Activated CD8-positive, alpha-beta memory T cell treated with anti-CD3 and anti-CD28 coated beads, Interleukin-2, amount 10 ng/mL, durations not matched to agents 7 days and 5 days (primary cell): ENCODE measurements at places on chromosomes 16 and 17. TPM values are rescaled to one million over a fixed set of nuclear protein-coding genes. Genes with fewer than 3 reads are reported as not detected.
A peak's percentile ranks its signal among the peaks of the same experiment; 100 is the strongest.

DNA sequence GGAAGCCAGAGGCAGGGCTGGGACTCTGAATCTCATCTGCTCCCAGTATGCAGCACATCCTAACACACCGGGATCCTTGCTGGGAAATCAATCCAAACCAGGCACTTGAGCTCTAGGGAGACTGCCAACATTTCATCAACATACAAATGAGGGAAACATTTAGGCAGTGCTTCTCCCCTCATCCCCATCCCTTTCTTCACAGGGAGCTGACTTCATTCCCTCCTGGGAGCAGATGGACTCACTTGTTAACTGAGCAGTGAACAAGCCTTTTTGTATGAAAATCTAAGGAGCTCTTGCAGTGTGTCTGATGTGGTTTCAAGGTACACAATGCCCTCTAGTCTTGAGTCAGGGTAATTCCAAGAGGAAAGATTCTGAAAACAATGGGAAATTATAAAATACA, 96.3 kb downstream of the TMEM114 start:
- no peak overlapping the region for H3K4me3 ChIP-seq
- H3K27me3 ChIP-seq = no peaks in the 10 kb centered on the region
- H3K27ac ChIP-seq = no peak overlapping the region
- DNase-seq = no peak
- no peaks in the 10 kb centered on the region for H3K36me3 ChIP-seq
- H3K4me1 ChIP-seq = no peaks in the 10 kb centered on the region

- H3K27me3 ChIP-seq = no peaks in the 10 kb centered on the region
- H3K27ac ChIP-seq = no peak overlapping the region
- H3K4me1 ChIP-seq = peaks cover 11% of the 10 kb centered on the region
- DNase-seq = no peak
Measured at GRCh38 chr16:79367822-79368221, 232.7 kb downstream of the MAF start.

- no peaks in the 10 kb centered on the region for H3K4me1 ChIP-seq
- H3K27ac ChIP-seq = no peak overlapping the region
- H3K36me3 ChIP-seq = no peaks in the 10 kb centered on the region
- H3K27me3 ChIP-seq = no peaks in the 10 kb centered on the region
- H3K4me3 ChIP-seq = no peak overlapping the region
Measured at GRCh38 chr16:55437625-55438024, 41.4 kb upstream of the MMP2 start.

PRKCA gene
- 63.1 TPM for total RNA-seq

PRMT7 gene
- 60.9 TPM for total RNA-seq

DNA sequence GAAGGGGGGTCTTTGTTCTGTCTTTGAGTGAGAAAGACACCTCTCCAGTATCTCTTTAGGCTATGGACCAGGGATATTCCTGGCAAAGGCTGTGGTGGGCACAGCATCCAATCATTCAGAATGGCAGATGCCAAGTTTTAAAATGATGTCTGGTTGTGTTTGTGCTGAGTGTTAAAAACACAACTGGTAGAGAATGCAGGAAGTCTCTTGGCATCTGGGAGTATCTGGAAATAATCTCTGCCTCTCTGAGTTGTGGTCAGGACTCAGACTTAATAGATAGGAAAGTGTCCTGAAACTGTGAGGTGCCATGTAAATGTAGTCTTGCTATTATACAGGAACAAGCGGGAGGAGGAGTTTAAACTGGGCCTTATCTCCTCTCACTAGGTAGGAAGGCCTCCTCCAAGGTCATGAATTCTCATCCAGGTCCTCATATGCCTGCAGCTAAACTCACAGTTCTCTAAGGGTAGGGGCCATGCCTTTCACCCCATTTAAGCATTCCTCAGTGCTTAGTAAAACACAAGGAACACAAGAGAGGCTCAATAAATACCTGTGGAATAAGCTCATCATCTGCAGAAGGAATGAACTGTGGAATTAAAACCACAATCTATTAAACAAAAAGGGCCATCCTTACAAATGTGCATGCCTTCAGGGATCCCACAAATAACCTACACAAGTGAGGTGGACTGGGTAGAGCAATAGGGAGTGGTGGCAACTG, 317.6 kb downstream of the CBLN1 start:
- no peaks in the 10 kb centered on the region for H3K36me3 ChIP-seq
- no peak overlapping the region for H3K4me3 ChIP-seq
- no peaks in the 10 kb centered on the region for H3K4me1 ChIP-seq
- no peak overlapping the region for H3K27ac ChIP-seq
- DNase-seq = no peak

DNA sequence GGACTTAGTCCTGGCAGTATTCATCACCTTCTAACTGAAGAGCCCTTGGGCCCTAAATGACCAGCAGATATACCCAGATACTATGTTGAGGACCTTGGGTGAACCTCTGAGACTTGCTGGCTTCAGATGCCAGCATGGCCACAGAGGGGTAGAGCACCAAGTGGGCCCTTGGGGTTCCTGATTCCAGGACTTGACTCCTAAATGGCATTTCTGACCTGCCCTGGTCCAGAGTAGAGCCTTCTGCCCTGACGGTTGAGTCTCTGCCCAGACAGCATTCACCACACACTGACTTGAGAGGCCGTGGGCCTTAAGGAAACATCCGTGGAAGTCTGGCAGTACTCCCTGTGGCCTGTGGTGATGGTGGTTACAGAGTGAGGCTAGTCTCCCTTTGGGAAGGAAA, 2.8 kb upstream of the APPBP2 start:
- peaks cover 8% of the 10 kb centered on the region for H3K36me3 ChIP-seq
- H3K4me1 ChIP-seq = peaks cover 25% of the 10 kb centered on the region
- H3K4me3 ChIP-seq = no peak overlapping the region
- no peak for DNase-seq
- peaks cover 6% of the 10 kb centered on the region for H3K27me3 ChIP-seq
- no peak overlapping the region for H3K27ac ChIP-seq

DNA sequence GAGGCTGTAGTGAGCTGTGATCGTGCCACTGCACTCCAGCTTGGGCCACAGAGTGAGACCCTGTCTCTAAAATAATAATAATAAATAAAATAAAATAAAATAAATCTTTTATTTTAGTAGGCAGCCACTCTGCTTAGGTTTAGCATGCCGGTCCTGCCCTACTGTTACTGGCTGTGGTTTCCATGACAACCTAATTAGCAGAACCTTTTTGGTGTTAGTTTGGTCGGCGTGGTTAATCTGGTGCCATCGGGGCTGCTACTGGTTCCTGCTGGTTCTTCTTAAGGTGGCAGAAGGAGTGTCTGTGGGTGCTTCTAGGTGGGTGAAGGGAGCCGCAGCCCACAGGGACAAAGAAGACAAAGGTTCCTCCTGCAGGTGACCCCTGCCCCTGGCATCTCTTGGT, 37.8 kb upstream of the CBX4 start:
- H3K27ac ChIP-seq = no peak overlapping the region
- H3K27me3 ChIP-seq = peaks cover 38% of the 10 kb centered on the region
- no peak for DNase-seq
- H3K4me1 ChIP-seq = peaks cover 4% of the 10 kb centered on the region

MYH2 gene
- total RNA-seq = not detected

DNA sequence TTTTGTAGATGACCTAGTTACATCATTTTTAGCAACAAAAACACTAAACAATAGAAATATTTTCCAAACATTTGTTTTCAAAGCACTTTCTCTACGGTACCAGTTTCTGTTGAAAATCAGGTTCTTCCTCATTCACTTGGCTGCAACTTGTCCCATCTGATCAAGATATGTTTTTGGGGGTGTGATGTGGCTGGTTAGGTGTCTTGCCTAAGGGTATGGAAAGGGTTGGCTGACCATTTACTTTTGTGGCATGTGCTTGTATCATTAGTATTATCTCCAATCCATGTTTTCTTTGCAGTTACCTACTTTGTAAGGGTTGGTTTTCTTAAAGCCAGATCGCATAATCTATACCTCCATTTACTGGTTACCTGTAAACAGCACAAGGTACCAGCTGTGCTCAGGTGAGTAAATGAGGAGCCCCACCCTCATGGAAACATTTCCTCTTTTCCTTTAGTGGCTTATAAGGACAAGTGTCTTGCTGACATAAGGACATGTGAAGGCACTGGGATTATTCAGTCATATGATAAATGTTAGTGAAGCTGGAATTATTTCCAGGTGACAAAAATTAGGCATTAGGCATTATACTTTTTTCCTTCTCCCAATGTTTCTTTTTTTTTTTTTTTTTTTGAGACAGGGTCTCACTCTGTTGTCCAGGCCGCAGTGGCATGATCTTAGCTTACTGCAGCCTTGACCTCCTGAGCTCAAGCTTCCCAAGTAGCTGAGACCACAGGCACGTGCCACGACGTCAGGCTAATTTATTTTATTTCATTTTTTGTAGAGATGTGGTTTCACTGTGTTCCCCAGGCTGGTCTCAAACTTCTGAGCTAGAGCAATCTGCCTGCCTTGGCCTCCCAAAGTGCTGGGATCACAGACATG, 162.0 kb downstream of the CCDC182 start:
- H3K4me3 ChIP-seq = no peak overlapping the region
- H3K27me3 ChIP-seq = no peaks in the 10 kb centered on the region
- DNase-seq = no peak

- H3K4me1 ChIP-seq = no peaks in the 10 kb centered on the region
- no peaks in the 10 kb centered on the region for H3K36me3 ChIP-seq
- no peak overlapping the region for H3K27ac ChIP-seq
- H3K27me3 ChIP-seq = no peaks in the 10 kb centered on the region
- DNase-seq = no peak
- H3K4me3 ChIP-seq = no peak overlapping the region
Measured at GRCh38 chr17:18974407-18975149, 22.6 kb downstream of the SLC5A10 start.

DNA sequence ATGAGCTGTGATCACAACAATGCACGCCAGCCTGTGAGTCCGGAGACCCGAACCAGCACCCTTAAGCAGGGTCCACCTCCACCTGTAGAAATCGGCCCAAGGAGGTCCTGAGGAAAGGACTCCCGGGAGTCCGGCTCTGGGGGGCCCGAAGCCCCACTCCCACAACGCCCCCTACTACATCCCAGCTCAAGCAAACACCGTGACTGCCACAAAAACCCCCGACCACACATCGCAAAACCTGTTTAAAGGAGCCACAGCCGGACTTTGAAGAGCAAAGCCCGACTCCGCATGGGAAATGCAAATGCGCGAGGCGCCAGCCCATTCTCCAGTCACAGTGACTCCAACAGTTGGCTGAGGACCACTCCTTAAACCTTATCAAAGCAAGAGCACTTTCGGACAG, 682.4 kb downstream of the KCNJ18 start:
- no peaks in the 10 kb centered on the region for H3K4me1 ChIP-seq
- H3K36me3 ChIP-seq = peaks cover 1% of the 10 kb centered on the region
- H3K27me3 ChIP-seq = no peaks in the 10 kb centered on the region
- DNase-seq = no peak
- H3K27ac ChIP-seq = no peak overlapping the region

SEPTIN12 gene
- not detected for total RNA-seq

DNA sequence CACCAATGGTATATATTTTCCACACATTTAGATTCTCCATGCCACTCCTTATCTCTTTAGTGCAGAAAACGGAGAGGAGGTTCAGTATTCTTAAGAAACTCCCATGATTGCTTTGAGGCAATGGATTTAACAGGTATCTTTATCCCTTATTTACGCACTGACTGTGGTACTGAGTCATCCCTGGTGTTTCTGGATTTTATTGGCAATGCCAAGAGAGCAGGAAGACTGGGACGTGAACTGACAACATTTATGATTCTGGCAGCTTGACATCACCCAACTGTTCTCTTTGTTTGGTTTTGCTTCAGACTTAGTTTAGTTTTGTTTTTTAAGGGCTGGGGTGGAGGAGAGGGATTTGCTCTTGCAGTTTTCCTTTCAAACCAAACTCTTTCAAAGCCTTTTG, 131.4 kb downstream of the WWOX start:
- H3K4me1 ChIP-seq = peaks cover 2% of the 10 kb centered on the region
- H3K4me3 ChIP-seq = no peak overlapping the region
- no peaks in the 10 kb centered on the region for H3K27me3 ChIP-seq
- H3K36me3 ChIP-seq = no peaks in the 10 kb centered on the region
- DNase-seq = no peak
- H3K27ac ChIP-seq = no peak overlapping the region

IGSF6 gene
- total RNA-seq = not detected

- H3K36me3 ChIP-seq = no peaks in the 10 kb centered on the region
- H3K4me3 ChIP-seq = no peak overlapping the region
- no peak for DNase-seq
- no peak overlapping the region for H3K27ac ChIP-seq
Measured at GRCh38 chr17:16489431-16489830, 2.6 kb downstream of the LRRC75A start.

- H3K36me3 ChIP-seq = peaks cover 11% of the 10 kb centered on the region
- H3K4me3 ChIP-seq = peak overlapping the region; percentile 81
- no peak overlapping the region for H3K27ac ChIP-seq
- no peaks in the 10 kb centered on the region for H3K27me3 ChIP-seq
- peak; percentile 41 for DNase-seq
- H3K4me1 ChIP-seq = peaks cover 20% of the 10 kb centered on the region
Measured at GRCh38 chr16:21159281-21159951, 942 bp downstream of the LDAF1 start.

FBXW10B gene
- not detected for total RNA-seq

- H3K4me3 ChIP-seq = no peak overlapping the region
- no peak for DNase-seq
- no peaks in the 10 kb centered on the region for H3K36me3 ChIP-seq
- no peak overlapping the region for H3K27ac ChIP-seq
Measured at GRCh38 chr16:86740298-86740697, 161.9 kb downstream of the FOXL1 start.

OR4D2 gene
- not detected for total RNA-seq

DNA sequence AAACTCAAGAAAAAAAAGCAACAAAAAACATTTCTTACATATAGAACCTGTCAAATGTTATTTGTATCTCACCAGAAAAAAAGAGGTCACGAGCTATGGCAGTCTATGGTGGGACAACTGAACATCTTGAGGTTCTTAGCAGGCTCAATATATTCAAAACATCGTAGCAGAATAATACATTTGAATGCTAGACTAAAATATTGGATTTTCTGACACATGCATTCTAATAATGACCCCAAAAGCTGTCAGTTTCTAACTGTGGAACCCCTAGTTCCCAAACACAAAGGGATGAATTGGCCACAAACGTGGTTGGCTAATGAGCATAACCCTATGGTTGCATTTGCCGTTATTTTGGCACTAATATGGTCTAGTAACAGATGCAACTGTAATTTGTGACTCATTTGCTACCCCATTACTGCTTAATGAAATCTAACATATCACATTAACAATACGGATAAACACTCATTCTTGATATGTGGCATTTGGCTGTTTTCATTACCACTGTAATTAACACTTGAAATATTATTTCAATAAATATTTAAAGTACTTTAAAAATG, 81.2 kb downstream of the TOX3 start:
- no peak overlapping the region for H3K27ac ChIP-seq
- H3K27me3 ChIP-seq = no peaks in the 10 kb centered on the region
- H3K4me1 ChIP-seq = no peaks in the 10 kb centered on the region
- DNase-seq = no peak
- H3K4me3 ChIP-seq = no peak overlapping the region
- H3K36me3 ChIP-seq = no peaks in the 10 kb centered on the region

HSPB9 gene
- total RNA-seq = 0.58 TPM
